ENCODE measurements at places on chromosomes 5 and 9.

DNA sequence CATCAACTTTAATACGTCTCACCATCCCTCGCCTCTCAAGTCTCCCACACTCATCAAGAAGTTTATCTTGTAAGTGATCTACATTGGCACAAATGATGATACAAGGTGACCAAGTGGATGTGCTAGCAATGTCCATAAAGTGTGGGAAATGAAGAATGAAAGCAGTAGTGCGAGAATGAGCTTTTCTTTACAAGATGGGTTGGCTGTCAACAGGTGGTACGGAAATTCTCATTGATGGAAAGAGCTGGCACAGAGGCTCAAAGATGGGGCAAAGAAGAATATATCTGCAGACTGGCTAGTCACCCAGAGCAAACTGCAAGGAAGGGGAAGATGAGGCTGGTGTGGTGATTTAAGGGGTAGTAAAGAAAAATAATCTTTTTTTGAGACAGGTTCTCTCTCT, 640.8 kb downstream of the MAT2B start:
- DNase-seq, result no peak

DNA sequence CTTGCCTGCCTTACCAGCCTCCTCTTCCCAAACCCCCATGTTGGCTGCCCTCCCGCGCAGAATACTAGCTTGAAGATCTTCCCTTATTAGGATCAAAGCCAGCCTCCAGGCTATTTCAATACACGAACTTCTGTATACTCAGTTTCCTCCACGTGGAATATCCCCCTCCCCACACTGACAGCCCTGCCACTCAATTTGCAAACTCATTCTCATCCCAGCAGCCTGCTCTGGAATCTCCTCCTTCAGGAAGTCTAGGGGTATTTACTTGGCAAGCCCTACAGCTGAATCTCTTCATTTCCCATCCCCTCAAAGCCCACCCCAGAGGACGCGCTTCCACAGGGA, 157.0 kb upstream of the SMIM23 start:
- no peak for DNase-seq

- no peak for DNase-seq
Measured at GRCh38 chr5:68257210-68257609, 41.7 kb downstream of the PIK3R1 start.

GRCh38 chr5:28580616-28581015, 1542.2 kb upstream of the CDH9 start:
- DNase-seq, result no peak

DNA sequence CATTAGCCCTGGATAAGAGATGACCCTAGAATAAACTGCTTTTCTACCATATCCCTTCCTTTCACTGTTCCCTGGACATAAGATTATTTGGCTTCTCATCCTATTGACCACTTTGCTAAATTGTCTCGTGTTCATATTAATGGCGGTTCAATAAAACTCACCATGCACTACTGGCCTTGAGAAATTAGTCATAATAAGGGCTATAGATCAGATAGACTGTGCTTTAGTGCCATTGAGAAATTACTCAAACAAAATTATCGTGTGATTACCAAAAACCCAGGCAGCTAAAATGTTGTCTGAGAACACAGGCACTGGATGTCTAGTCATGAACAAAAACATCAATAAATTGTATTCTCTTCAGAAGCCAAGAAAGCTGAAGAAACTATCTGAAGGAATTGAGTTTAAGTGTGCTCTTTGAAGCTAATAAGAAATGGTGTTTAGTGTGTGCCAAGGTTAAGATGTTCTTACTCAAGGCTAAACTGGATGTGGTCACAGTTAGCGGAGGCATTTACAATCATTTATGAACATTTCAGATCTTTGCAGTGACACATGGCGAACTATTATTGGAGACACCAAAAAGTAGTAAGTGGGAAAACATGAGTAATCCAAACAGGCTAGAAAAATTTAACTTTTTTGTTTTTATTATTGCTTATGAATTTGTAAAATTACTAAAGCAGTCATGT, 460.4 kb upstream of the RORB start:
- DNase-seq, result no peak

DNA sequence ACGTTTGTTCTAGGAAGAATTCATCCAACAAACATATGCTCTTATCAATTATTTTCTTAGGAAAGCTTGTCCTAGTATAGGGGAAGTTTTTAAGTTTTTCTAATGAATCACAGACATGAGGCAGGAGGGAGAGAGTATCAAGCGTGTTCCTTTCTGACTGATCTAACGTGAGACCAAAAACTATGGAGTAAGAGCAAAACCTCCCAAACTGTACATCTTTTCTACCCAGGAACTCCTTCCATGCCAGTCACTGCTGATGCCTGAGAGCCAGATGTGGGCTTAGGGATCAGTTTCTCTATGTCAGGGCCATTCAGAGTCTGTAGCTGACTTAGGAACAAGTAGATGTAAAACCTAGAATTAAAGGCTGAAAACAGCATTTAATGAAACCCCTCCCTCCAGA, 51.7 kb upstream of the NFIB start:
- no peak for DNase-seq

- DNase-seq, result no peak
Measured at GRCh38 chr5:41418220-41419031, 92.0 kb downstream of the PLCXD3 start.

- no peak for DNase-seq
Measured at GRCh38 chr9:93124793-93125192, 9.3 kb downstream of the NINJ1 start.

DNA sequence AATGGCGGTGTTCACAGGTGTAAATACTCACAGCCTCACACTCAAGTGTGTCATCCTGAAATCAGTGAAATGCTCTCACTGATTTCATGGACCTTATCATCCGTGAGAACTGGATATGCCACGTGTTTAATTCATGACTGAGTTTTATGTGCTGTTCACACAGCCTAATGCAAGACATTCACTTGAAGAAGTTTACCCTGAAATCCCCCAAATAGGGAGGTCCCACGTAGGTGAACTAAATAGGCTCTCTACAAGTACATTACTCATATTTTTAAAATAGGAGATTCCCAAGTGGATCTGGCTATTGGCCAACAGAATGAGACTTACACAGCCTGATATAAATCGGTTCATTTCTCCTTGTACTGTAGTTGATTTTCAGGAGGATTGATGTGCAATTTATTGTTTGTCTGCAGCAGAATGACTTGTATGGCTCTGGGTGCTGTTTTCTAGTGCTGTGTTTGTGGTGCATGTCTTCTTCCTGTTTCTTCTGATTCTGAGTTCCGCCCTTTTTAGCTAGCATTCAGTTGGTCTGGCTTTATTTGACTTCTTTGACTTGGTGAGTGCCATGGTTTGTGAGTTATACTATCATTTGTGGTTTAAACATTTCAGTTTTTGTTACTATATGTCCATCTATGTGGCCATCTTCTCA, 25.1 kb downstream of the TRIO start:
- no peak for DNase-seq

GRCh38 chr9:109463924-109464625, 34.0 kb downstream of the PTPN3 start:
- no peak for DNase-seq

GRCh38 chr9:135295551-135296300, 183.9 kb upstream of the PPP1R26 start:
- DNase-seq, result no peak

- DNase-seq, result no peak
Measured at GRCh38 chr5:961711-962240, 46.8 kb upstream of the NKD2 start.

DNA sequence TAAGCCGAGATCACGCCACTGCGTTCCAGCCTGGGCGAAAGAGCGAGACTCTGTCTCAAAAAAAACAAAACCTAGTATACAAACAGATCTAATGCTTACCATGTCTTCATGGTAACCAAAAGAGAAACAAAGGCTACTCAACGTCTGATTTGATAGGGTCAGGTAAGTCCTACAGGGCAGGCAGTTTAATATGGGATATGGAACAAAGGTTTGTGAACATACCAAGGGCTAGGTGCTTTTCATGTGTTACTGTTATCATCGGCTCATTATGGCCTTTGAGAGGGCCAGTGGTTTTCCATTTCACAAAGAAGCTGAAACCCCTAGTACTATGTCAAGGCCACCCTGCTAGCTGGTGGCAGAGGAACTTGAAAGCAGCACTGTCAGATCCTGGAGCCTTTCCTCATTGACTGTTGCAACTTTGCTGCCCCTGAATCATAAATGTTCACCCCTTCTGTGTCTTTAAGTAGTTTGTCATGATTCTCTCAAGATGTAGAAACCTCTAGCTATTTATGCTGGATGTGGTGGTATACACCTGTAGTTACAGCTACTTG, 5.1 kb downstream of the IQGAP2 start:
- no peak for DNase-seq

DNA sequence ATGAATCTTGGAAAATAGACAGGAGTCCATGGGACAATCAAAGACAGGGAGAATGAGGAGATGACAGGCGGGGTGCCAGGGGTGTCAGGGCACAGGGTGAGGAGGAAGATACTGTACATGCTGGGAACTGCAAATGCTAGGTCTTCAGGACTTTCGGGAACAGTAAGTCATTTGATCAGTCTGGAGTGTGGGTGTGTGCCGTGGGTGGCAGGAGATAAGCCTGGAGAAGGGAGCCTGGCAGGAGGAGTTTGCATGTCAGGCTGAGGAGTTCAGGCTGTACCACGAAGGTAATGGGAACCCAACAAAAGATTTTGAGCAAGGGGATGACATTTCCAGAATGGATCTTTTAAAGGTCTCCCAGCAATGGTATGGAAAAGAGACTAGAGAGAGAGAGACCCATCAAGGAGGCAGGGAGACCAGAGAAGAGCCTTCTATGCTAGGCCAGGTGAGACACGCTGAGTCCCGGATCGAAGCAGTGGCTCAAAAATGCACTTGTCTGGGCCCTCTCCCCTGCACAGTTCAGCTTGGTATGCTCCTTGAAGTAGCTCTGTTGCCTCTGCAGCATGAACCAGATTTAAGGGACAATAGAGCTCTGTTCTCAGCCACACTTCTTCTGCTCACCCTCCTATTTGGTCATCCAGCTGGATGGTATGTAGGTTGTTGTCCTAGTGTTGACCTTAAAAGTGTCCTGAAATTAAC, 77.0 kb upstream of the FER start:
- DNase-seq, result no peak

- DNase-seq, result no peak
Measured at GRCh38 chr9:91865041-91865440, 85.0 kb downstream of the ROR2 start.

- DNase-seq, result no peak
Measured at GRCh38 chr5:115168829-115169486, 750 bp downstream of the TRIM36 start.

DNA sequence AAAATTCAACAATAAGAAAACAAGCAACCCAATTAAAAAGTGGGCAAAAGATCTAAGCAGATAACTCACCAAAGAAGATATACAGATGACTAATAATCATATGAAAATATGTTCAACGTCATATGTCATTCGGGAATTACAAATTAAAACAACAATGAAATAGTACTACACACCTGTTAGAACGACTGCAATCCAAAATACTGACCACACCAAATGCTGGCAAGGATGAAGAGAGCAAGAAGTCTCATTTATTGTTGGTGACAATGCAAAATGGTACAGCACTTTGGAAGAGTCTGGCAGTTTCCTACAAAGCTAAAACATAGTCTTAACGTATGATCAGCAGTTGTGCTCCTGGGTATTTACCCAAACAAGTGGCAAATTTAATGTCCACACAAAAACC, 37.5 kb downstream of the NDUFS4 start:
- no peak for DNase-seq

GRCh38 chr9:113563826-113564497, 100.4 kb downstream of the RGS3 start:
- DNase-seq, result no peak

DNA sequence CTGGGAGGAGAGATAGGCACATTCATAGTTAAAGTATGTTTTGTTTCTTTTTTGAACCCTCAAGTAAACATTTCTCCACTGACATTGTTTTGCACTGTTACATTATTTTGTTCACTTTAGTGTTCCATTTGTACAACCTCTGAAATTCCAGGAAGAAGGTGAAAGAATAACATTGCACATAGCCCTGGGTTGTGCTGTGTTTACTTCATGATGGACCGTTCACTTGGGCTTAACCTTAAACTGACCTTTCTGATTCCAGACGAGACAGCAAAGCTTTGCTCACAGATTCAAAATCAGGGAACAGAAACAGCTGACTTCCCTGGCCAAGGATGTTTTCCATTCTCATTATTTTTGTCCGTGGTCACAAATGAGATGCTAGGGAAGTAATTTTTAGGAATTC, 42.8 kb upstream of the GDNF start:
- DNase-seq, result no peak

DNA sequence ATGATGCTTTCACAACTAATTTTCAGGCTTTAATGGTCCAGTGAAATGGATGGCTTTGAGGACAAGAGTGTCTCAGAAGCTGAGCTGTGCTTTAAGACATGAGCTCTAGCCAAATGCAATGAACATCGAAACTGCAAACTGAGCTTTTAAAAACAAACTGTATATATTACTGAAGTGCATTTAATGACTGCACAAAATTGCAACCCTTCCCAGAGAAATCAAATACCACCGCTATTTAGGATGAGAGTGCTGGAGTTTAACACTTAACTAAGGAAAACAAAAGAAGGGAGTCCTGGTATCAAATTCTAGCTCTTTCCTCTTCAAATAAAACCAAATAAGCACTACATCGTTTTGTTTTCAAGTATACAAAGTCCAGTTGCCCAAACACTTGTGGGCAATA, 163.9 kb downstream of the SLF1 start:
- no peak for DNase-seq

- no peak for DNase-seq
Measured at GRCh38 chr5:124909734-124910133, 163.3 kb upstream of the ZNF608 start.

DNA sequence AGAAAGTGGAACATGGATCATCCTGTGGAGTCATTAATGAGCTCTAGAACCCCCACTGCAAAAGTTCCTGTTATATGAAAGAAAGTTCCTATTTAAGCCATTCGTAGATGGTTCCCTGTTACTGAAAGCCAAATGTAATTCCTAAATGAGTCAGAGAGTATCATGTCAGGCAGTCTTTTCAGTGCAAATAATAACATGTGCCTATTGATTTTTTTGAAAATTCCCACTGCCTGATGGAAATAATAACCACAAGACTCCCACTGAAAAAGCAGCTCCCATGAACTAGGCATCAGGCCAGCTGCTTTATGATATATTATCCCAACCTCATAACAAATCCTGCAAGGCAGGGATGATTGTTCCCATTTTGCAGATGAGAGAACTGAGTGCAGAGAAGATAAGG, 217.2 kb downstream of the DAB2IP start:
- no peak for DNase-seq

DNA sequence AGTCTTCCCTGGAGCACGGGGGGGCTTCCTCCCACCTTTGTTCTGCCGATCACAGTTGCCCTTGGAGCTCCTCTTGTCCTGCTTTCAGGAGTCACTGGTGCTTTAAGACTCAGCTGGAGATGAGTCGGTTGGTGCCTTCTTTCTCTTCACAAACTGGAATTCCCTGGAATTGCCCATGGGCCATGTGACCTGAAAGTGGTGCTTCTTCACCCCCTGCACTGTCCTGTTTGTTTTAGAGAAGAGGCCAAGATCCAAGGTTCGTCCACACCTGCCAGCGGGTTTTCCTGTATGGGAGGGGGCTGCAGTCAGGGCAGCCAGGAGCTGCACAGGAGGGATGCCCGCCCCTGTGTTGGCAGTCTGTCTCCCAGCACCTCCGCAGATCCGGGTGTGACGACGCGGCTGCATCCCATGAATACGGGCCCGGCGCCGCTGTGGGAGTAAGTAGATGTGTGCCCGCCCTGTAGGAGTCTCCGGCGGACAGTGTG, 9.5 kb upstream of the MRPS2 start:
- DNase-seq, result no peak
